ENCODE measurements at places on chromosomes 13 and 19.

DNA sequence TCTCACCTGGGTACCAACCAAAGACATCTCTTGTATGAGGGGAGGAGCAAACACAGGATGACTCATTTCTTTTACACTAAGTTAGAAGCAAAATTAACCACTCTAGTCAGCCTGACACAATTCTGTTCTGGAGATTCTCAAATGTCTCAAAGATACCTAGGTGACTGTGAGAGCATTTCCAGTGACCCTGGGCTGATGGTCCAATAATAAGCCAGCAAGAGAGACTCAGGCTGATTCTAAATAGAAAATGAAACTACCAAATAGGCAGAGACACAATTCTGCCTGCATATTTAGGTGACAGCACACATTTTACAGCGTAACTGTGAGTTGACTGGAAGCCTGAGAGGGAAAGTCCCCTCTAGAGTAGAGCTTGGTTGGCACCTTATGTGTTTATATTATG is 16.3 kb downstream of the ZNF91 start:
- no peak for DNase-seq

GRCh38 chr13:37295071-37295470 is 189.6 kb upstream of the CSNK1A1L start:
- no peak for DNase-seq

DNA sequence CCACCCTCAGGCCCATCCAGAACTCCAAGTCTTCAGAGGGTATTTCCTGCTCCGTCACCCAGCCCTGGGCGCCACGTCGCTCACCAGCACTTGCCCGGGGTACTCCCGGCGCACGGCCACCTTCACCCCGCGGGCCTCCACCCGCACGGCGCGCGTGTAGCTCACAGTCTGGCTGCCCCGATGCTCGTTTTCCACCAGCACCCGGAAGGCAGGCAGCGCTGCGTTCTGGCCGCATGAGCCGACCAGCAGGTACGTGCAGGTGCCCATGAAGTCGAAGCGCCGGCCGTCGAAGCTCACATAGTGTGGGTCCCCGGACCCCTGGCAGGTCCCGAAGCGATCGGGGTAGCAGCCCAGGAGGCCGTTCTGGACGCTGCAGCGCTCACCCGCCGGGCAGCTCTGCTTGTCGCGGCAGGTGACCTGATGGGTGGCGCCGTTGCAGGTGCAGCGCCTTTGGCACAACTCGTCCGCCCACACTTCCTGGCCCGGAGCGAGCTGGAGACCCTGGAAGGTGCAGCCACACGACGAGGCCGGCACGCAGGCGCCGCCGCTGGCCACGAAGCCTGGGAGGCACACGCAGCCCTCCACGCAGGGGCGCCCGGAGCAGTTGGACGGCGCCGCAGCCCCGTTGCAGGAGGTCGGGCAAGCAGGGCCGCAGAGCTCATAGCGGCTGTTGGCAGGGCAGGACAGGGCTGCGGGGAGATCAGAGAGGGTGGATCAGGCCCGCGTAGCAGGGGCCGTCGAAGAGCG is 19.2 kb downstream of the FCGBP start:
- DNase-seq, result peak; percentile 70

DNA sequence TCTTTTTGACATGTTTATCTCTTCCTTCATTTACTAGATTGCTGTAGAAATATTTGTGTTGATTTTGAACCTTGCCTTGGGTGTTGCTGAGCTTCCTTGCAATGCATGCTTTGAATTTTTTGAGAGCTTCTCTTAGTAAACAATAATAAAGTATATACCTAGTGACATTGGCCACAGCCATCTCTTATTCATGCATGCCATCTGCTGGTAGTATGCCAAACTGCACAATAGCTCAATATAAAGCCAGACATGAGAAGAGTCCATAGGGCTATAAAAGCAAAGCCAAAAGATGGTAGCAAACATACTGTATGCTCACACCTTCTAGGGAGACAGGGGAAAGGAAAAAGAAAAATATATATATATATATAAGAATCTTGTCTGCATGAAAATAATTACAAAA is 18.9 kb upstream of the ZSCAN5A start:
- DNase-seq, result no peak

- DNase-seq, result no peak
Measured at GRCh38 chr19:28504727-28505126, 708.2 kb downstream of the UQCRFS1 start.

- DNase-seq, result no peak
Measured at GRCh38 chr19:53156850-53157249, 2.0 kb downstream of the ZNF347 start.

GRCh38 chr13:39777021-39777420 is 121.6 kb downstream of the COG6 start:
- DNase-seq, result no peak

DNA sequence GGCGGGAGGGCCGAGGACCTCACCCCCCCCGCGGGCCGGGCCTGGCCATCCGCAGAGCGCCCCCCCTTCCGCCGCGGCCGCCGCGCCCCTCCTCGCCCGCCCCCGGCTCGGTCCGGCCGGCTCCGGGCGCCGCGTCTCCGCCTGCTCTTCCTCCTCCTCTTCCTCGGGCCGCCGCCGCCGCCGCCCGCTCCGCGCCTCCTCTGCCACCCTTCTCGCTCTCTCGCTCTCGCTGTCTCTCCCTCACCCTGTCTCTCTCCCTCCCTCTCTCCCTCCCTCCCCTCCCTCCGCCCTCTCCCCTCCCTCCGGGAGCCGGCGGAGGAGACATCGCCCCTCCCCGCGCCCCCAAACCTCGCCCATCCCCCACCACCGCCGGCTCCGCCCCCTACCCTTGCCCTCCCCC is at the start of gene SHANK1:
SHANK1 (minus strand) TSS at position 237 of the 400 bp plus-strand sequence. CDS start 2,883 bp downstream, outside the sequence.
- no peak for DNase-seq

- DNase-seq, result no peak
Measured at GRCh38 chr13:25867038-25867437, 184.8 kb downstream of the SHISA2 start.

DNA sequence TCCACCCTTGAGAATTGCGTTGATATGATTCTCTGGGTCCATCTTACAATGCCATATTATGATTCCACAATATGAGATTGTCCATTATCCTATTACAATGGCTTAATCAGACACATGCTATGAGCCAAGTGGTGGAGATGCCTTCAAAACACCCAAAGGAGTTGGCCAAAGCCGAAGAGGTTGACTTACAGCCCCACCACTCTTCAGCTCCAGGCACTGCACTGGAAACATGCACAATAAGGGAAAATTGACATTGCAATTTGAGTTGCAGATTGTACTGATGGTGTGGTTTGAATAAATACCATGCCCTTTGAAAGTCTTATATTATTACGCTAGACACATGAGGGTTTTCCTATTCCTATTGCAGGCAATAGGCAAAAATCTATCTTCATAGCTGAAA is 75.4 kb upstream of the TNFSF11 start:
- DNase-seq, result no peak

DNA sequence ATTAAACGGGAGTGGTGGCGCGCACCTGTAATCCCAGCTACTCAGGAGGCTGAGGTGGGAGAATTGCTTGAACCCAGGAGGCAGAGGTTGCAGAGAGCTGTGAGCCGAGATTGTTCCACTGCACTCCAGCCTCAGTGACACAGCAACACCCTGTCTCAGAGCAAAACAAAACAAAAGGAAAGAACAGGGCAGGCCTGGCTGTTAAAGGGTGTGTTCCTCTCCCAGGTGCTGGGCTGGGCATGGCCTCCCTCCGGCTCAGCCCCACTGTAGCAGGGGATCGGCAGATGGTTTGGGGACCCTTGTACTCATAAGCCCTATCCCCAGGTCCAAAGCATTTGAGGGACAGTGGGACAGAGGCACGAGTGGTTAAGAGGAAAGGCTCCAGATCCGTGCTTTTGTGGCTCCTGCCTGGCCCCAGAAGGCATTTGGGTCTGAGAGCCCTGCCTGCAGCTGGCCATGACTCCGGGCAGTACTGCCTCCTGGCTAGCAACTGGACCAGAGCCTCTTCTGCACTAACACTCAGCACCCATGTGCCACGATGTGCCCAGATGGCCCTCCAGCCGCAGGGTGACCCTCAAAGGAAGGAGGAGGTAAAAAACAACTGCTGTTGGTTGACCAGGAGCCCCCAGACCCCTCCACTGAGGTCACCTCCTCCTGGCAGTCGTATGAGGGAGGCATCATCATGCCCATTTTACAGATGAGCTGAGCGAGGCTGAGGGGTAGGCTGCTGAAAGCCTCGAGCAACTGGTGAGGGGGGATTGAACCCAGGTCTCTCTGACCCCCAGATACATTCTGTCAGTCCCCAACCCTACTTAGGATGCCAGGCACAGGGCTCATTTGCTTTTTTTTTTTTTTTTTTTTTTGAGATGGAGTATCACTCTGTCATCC is 10.0 kb downstream of the RFX1 start:
- DNase-seq, result no peak

- DNase-seq, result no peak
Measured at GRCh38 chr19:5590151-5590864, 22.6 kb upstream of the TINCR start.

- DNase-seq, result no peak
Measured at GRCh38 chr19:459724-460511, 915 bp downstream of the SHC2 start.

GRCh38 chr13:69264362-69265334 is 843.0 kb upstream of the ATXN8OS start:
- DNase-seq, result no peak

DNA sequence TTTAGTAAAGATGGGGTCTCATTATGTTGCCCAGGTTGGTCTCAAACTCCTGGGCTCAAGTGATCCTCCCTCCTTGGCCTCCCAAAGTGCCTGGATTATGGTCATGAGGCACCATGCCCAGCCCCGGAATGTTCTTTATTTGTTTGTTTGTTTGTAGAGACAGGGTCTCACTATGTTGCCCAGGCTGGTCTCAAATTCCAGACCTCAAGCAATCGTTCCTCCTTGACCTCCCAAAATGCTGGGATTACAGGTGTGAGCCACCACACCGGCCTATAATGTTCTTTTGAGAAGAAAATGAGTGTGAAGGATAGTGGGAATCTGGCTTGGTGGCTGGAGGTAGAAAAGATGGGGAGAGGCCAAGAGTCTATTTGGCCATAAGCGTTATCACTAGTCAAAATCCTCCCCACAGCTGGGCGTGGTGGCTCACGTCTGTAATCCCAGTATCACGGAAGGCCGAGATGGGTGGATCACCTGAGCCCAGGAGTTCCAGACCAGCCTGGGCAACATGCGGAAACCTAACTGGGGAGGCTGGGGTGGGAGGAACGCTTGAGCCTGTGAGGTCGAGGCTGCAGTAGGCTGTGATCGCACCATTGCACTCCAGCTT is 5.2 kb upstream of the BBC3 start:
- no peak for DNase-seq

DNA sequence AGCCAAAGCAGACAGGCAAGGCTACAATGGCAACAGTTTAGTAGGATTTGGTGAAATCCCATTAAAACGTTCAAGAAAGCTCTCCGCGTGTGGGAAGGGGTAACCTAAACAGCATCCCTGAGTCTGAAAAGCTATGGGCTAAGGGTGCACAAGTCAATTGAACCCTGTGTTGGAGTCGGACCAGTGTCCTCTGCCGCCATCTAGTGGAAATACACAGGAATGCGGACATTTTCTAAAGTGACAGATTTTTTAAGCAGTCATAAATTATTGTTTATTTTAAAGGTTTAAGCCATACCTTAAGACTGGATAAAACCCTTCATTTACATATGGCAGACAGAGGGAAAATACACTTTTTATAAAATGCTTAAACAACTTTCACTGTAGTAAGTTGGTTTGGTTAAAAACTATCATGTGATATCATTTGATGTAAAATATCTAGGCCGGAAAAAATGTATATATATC is 26.5 kb upstream of the LSM14A start:
- DNase-seq, result no peak

DNA sequence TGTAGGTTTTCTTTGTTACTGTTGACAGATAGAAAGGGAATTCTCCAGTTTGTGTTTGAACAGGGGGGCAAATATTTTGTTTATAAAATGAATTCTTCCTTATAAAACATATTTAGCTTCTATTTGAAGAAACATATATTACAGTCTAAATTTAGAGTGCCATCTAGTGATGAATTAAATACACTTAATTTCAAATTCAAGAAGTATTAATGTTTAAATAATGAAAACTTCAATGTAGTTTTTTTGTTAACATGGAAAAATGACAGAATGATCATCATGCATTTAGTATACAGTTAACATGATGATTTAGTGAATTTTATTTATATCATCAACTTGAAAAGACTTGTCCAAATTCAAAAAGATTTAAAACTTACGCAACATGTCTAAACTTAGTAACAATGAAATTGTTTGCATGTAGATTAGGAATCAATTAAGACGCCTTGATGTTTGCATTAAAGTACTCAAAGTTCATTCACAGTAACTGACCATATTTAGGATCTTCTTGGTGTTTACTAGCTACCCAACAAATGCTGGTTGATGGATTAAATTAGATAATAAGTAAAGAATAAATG is 765.9 kb upstream of the SLITRK1 start:
- DNase-seq, result no peak

DNA sequence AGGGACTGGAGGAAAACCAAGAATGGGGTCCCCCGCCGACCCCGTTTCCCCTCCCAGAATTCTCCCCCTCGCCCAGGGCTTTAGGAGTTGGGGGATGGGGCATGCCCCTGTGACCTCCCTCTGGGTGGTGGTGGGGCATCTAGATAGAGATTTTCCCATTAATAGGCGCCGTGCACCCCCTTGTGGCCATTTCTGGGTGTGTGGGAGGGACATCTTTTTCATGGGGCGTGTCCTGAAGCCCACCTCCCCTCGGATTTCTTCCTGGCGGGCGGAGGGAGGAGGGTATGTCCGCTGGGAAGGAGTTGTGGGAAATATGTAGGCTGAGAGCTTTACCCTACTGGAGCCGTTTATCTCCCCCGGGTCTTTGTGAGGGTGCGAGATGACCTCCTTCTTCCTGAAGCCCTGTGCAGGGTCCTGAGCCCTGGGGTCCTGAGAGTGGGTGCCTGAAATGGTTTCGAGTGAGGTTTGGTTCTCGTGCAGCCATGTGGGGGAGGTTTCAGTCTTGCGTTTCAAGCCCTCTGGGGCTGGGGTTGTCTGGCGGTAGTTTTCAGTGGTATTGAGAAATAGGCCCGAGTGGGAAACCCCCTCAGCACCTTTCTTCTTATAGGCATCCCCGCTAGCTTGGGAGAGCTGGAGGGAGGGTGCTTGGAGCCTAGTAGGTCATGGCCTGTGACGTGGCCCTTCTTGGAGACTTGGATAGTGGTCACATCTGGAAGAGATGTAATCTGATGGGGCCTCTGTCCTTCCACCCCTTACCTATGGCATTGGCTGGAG is 1.0 kb downstream of the PRMT1 start:
- DNase-seq, result peak; percentile 72

DNA sequence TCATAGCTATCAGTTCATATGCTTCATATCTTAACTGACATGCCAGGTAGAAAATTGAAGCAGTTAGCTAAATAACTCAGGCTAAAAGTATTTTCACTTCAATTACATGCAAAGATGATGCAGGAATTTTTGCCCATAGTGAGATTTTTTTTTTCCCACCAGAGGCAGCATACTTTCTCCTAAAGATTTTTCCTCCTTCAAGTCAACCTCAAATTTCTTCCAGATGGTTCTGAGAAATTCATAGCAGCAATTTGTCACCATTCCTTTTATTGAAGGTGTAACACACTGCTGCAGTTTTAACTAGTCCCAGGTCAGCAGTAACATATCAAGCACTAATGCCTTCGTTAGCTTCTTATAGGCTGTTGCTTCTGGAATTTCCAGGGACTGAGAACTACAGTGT is 141.9 kb downstream of the SUCLA2 start:
- DNase-seq, result no peak

GRCh38 chr19:35468637-35469036 is 20.6 kb downstream of the FFAR2 start:
- peak; percentile 51 for DNase-seq

GRCh38 chr13:51303063-51303552 is 36.4 kb upstream of the SERPINE3 start:
- DNase-seq, result no peak

All from lower leg skin (tissue), 4 donors.